ENCODE measurements at places on chromosomes 3 and 15.

DNA sequence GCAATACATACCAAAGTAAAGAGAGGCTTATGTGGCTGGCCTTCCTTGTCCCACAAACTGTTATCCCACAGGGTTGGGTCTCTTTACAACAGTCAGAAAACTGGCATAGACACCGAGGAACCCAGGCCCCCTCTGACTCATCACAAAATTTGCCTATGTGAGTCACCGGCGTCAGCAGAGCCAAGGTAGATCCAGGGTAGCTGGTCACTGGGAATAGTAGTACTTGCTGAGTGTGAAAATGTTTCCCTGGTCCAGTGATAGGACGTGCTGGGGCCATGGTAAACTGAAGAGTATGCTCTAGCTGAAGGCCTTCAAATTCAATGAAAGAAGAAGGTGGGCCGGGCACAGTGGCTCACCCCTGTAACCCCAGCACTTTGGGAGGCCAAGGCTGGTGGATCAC is 27.1 kb upstream of the SKIL start:
- DNase-seq, result no peak

GRCh38 chr3:152054315-152054714 is 180.9 kb downstream of the SUCNR1 start:
- no peak for DNase-seq

DNA sequence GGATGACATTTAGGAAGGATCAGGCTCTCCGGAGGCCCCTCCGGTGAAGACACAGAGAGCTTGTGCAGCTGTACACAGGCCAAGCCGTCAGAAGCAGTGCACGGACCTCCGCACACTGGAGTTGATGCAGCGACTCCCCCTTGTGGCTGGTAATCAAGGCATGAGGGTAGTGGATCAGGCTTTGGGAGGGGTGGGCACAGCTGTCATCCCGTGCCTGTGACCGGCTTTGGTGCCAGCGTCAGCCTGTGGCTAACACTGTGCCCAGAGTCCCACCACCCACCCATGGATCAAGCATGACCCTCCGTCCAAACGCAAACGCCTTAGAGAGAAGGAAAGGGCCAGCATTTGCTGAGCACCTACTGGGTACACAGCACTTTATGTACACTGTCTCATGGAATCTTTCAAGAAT is 8.2 kb upstream of the GRIP2 start:
- no peak for DNase-seq

GRCh38 chr3:147887797-147888196 is 478.6 kb downstream of the ZIC1 start:
- no peak for DNase-seq

- no peak for DNase-seq
Measured at GRCh38 chr15:66359740-66360139, 3.3 kb upstream of the TIPIN start.

GRCh38 chr3:47283193-47283537 is 421 bp downstream of the KLHL18 start:
- no peak for DNase-seq

DNA sequence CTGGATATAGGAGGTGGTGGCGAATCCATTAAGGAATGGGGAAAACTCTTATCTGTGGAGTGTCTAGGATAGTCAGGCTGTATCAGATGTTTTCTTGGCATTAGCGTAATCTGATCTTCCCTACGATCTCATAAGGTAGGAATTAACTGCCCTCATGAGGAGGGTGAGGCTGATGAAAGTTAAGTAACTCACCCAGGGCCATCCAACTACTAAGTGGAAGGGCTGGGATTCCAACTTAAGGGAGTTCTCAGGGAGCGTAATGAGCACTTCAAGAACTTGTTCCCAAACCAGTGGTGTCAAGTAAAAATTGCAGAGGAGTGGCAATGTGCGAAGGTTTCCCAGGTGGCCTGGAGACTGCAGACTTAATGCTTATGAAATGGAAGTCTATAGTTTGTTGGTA is 55.9 kb upstream of the OSBPL11 start:
- no peak for DNase-seq

DNA sequence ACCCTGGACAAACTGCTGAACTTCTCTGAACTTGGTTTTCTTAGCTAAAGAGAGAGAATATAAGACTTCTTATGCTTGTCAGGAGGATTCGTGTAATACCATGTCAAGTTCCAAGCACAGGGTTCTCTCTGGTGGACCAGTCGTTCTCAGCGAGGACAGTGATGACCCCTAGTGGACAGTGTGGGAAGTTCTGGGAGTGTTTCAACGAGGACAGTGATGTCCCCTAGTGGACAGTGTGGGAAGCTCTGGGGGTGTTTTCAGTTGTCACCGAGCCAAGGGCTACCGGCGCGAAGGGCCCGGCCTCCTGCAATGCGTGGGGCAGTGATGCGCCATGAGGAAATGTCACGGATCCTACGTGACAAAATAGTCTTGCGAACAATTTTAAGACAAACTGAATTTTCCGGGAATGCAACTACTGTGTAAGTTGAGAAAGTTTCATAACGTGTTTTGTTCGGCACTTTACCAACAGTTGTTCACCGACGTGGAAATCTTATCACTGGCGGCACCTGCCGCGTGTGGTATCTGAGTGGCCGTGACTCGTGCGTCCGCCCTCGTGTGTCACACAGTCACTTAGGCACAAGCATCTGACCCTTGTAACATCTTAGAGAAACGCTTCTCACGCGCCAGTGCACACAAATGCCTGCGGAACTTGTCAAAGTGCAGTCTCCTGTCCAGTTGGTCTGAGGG is 39.3 kb upstream of the MUC4 start:
- peak; percentile 56 for DNase-seq

DNA sequence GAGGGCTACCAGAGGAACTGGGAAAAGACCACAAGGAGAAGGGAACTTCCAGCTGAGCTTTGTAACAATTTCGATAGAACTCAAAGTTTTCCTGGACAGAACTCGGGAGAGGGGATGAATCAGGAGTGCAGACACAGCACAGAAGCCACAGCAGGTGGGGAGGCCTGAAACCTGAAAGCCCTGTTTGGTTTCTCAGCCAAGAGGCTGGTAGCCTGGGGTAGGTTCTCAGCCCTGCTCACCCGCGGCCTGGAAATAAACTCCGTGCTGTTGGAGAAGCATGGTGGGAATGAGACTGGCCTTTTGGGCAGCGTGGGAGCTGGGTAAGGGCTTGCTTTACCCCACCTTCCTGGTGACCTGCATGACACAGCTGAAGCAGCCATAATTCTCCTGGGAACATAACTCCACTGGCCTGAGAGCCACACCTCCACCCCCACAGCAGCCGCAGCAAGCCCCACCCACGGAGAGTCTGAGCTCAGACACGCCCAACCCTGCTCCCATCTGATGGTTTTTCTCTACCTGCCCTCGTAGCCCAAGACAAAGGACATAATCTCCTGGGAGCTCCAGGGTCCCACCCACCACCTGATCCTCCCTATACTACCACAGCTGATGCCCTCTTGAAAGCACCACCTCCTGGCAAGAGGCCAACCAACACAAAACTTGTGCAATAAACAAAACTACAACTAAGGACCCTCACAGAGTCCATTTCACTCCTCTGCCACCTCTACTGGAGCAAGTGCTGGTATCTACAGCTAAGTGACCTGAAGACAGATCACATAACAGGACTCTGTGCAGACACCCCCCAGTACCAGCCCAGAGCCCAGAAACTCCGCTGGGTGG is 52.5 kb upstream of the CHRM5 start:
- DNase-seq, result no peak

DNA sequence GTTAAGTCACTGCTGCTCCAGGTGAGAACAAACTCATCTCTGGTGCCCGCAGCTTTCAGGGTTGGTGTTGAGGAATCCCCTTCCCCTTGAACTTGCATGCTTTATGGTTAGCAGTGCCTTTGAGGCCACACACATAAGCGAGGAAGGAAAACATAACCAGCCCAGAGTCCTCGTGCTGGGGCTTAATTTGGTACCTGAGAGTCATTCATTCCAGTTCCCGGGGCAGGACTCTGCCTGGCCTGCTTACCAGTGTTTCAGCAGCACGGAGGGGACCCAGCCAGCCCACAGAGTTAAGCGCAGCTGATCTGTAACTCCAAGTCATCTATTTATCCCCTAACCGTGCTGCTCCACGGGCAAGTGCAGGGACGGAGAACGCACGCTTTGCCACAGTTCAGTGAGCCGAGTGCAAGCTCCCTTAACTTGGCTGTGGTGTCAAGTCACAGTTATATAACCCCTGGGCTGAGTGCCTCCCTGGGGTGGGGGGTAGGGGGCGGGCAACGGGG is 302.3 kb upstream of the ICE2 start:
- DNase-seq, result no peak

GRCh38 chr15:25930931-25931330 is 67.8 kb upstream of the ATP10A start:
- DNase-seq, result no peak

GRCh38 chr15:80660119-80660518 is 35.0 kb upstream of the ABHD17C start:
- DNase-seq, result no peak

- no peak for DNase-seq
Measured at GRCh38 chr3:97439373-97439772, 325.2 kb upstream of the ARL6 start.

- no peak for DNase-seq
Measured at GRCh38 chr15:48076454-48076853, 44.3 kb upstream of the SLC24A5 start.

DNA sequence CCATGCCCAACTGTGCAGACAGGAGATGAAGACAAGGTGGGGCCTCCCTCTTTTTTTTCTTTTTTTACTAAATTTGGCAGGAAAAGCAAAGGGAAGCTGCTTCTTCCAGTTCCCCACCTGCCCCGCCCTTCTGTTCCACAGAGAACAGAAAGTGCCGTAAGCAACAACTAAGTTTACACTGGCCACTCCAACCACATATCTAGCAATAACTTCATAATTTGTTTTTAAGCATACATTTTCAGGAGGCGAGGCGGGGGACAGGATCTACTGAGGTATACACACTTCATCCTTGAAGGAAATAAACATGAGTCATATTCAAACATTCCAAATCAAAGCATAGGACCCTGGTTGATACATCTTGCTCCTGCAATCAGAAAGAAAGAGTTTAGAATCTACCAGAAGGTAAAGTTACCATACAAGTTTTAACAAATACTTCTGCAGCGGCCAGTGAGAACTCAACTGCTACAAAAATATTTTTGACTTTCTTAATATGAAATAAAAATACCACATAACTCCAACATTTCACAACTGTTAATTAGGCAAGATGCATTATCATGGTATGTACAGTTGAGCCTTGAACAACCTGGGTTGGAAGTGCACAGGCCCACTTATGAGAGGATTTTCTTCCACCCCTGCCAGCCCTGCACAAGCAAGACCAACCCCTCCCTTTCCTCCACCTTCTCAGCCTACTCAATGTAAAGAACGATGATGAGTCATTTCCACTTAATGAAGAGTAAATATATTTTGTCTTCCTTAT is 50.7 kb downstream of the FOXP1 start:
- no peak for DNase-seq

GRCh38 chr3:134363381-134363755 is 10.9 kb downstream of the AMOTL2 start:
- no peak for DNase-seq

DNA sequence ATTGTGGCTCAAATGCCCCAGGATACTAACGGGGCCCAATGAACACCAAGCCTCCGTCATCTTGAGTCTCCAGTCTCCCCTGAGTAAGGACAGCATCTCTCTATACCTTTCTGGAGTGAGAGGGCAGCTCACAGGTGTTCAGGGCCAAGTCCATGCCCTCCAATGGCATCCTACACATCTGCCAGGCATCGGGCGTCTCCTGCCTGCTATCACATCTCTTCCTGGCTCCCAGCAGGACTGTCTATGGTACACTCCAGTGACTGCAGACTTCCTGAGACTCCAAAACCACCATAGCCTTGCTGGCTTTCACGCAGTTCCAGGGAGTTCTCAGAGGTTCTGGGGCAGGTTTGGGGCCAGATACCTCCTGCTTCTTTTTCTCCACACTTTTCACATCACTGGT is 28.3 kb downstream of the CX3CR1 start:
- DNase-seq, result no peak

- DNase-seq, result no peak
Measured at GRCh38 chr3:72582211-72582878, 265.9 kb downstream of the SHQ1 start.

DNA sequence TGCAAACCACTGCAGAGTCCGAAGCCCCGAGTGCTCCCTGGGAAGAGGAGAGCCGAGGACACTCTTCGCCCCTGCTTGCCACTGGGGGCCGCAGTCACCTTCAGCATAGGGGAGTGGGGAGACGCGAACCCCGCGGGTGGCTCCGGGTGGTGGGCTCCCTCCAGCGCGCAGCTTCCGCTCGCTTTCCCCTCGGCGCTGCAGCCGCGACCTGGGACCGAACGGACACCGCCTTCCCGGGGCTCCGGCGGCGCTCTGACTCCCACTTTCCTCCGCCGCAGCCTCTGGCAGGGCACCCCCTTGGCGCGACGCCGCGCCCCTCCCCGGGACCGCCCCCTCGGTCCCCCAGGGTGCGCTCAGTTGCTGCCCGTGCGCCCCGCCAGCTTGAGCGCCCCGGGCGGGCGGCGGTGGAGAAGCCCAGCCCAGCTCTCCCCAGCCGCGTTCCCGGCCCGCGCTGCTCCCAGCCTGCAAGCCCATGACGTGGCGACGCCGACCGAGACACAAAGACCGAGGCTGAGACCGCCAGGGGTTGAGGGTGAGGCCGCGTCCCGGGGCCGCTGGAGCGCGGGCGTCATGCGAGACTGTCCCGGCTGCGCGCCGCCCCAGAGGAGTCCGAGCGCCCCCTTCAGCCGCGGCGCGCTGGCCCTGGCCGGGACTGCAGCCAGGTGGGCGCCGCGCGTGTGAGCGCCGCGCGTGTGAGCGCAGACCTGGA is at the start of gene MINAR1:
Gene MINAR1, plus strand, starts transcription at position 701 of the 709 bp plus-strand sequence. CDS start 23,812 bp downstream, outside the sequence.
- DNase-seq, result no peak

DNA sequence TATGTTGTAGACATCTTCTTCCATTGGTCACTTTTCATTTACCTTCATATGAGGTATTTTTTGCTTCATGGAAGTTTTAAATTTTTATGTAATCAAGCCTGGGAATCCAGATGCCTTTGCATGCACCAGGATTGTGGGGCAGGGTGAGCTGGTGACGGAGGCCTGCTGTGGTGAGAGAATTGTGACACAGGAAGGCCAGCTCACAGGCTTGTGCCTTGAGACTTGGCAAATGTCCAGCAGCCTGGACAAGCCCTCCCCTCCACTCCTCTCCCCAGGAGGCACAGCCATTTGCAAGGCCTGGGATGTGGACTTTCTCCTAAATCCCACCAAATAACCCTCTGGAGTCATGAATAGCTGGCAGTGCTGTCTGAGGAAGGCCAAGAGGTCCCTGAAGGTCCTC is 67.4 kb downstream of the RHCG start:
- DNase-seq, result no peak

- no peak for DNase-seq
Measured at GRCh38 chr3:130606336-130606735, 89.4 kb downstream of the COL6A6 start.

DNA sequence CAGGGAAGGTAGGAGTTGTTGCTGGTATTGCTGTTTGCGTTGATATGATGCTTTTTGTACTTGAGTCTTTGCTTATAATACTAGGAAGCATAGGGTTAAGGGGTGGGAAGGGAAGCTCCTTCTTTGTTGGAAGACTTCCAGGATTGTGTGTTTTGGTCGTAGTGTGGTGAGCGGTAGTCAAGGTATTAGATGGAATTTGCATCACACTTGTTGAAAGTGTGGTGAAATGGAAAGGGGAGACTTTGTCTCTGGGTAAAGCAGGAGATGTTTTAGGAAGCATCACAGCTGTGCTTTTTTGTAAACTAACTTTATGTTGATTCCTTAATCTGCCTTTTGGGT is 14.9 kb downstream of the IGSF10 start:
- no peak for DNase-seq

- DNase-seq, result no peak
Measured at GRCh38 chr15:55247311-55247710, 42.3 kb downstream of the RAB27A start.
